ENCODE measurements at places on chromosomes 12 and 14. TPM values are rescaled to one million over a fixed set of nuclear protein-coding genes. Genes with fewer than 3 reads are reported as not detected.

Gene KRT6C
- 0.32 TPM for total RNA-seq

Gene SLC2A14
- total RNA-seq, result 6.1 TPM

Gene NELL2
- total RNA-seq, result 31.3 TPM

Gene TMEM179
- 4.3 TPM for total RNA-seq

Gene GMPR2
- total RNA-seq, result 83.4 TPM

Gene BEST3
- total RNA-seq, result 0.60 TPM

DNA sequence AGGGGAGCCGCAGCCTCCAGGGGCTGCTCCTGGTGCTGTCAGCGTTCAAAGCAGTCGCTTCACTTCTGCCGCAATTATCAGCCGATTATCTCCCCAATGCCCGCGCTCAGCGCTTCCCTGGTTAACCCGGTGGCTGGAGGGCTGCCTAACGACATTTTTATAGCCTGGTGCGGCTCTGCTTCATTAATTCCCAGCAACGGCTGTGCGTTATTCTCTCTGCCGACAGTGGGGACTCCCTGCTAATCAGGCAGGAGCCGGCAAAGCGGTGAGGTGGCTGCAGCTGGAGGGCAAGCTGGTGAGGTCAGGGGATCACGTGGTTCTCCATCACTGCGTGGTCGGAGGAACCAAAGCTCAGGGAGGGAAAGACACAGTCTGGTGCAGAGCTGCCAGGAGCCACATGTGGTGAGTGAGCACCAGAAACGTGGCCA lies 62.9 kb downstream of the GLRX5 start:
- no peaks in the 10 kb centered on the region for H3K4me1 ChIP-seq
- no peak overlapping the region for H3K27ac ChIP-seq
- peak; percentile 71 for DNase-seq

DNA sequence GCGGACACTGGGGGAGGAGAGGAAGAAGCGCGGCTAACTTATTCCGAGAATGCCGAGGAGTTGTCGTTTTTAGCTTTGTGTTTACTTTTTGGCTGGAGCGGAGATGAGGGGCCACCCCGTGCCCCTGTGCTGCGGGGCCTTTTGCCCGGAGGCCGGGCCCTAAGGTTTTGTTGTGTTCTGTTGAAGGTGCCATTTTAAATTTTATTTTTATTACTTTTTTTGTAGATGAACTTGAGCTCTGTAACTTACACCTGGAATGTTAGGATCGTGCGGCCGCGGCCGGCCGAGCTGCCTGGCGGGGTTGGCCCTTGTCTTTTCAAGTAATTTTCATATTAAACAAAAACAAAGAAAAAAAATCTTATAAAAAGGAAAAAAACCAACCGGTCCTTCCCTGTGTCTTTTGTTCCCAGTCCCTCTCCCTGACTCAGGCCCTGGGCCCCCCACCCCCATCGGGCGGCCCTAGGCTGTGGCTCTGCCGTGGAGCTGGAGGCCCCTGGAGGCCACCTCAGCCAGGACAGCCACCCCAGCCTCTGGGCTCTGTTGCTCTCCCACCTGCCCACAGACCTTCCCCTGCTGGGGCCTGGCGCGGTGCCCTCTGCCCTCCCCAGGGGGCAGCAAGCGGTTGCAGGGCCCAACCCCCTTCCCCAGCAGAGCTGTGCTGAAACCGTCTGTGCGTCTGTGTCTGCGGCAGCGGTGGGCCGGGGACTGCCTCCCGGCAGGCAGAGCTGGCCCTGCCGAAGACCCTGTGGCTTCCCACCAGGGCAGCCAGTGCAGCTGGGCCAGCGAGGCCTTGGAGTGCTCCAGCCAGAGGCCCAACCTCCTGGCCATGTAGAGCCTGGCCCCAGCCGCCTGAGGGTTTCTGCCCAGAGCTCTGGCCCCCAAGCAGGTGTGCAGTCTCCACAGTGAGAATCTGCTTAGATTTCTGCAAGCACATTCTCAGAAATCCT lies 4.0 kb upstream of the CRIP2 start:
- no peak overlapping the region for H3K4me3 ChIP-seq
- H3K27me3 ChIP-seq, result peaks cover 8% of the 10 kb centered on the region
- no peaks in the 10 kb centered on the region for H3K36me3 ChIP-seq
- DNase-seq, result no peak
- peak overlapping the region; percentile 26 for H3K27ac ChIP-seq

GRCh38 chr14:97977651-97978261 lies 1180.6 kb downstream of the VRK1 start:
- peak; percentile 57 for DNase-seq
- H3K4me3 ChIP-seq, result no peak overlapping the region
- H3K27ac ChIP-seq, result peak overlapping the region; percentile 35
- H3K27me3 ChIP-seq, result no peaks in the 10 kb centered on the region
- H3K36me3 ChIP-seq, result no peaks in the 10 kb centered on the region

GRCh38 chr12:121284551-121285390 lies 11.7 kb downstream of the CAMKK2 start:
- no peak for DNase-seq
- H3K4me1 ChIP-seq, result no peaks in the 10 kb centered on the region
- H3K27me3 ChIP-seq, result no peaks in the 10 kb centered on the region
- H3K27ac ChIP-seq, result no peak overlapping the region
- no peaks in the 10 kb centered on the region for H3K36me3 ChIP-seq

- H3K27me3 ChIP-seq, result no peaks in the 10 kb centered on the region
- H3K4me1 ChIP-seq, result no peaks in the 10 kb centered on the region
- no peaks in the 10 kb centered on the region for H3K36me3 ChIP-seq
- no peak overlapping the region for H3K27ac ChIP-seq
Observed at GRCh38 chr14:43803076-43803689, 703.9 kb downstream of the FSCB start.

DNA sequence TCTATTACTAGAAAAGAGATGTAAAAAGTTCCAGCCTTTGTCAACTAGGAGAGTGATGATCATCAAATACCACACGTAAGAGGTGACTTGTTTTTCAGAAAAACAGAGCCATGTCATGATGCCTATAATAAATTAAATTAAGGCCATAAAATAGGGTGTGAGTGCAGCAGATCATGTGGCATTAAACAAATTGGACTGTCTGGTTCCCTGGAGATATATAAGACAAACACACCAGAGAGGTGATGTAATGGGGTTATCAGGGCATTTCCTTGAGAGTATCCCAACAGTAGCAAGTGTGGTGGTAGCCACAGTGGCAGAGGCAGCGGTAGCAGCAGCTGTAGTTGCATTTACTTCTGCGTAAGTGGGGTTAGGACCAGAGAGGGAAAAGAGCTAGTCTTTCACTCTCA lies 14.6 kb upstream of the GALNT6 start:
- DNase-seq, result peak; percentile 41
- no peaks in the 10 kb centered on the region for H3K27me3 ChIP-seq
- H3K36me3 ChIP-seq, result no peaks in the 10 kb centered on the region
- H3K27ac ChIP-seq, result peak overlapping the region; percentile 67
- H3K4me3 ChIP-seq, result no peak overlapping the region

DNA sequence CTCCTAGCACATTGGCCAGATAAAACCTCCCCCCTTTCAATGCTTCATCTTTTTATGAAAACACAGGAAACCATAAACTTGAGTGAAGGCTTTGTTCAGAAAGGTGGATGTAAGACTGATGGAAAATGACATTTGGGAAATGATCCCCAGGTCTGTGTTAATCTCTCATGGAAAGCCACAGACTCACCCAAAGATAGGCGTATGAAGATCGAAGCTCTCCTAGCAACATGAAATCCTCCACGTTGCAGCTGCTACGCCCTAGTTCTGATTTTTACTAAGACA lies 63.4 kb upstream of the PTGR2 start:
- peaks cover 56% of the 10 kb centered on the region for H3K4me1 ChIP-seq
- H3K36me3 ChIP-seq, result no peaks in the 10 kb centered on the region
- H3K27ac ChIP-seq, result peak overlapping the region; percentile 100
